Activated naive CD4-positive, alpha-beta T cell treated with anti-CD3 and anti-CD28 coated beads for 36 hours (primary cell): ENCODE measurements at places on chromosomes 2 and 18.
A peak's percentile ranks its signal among the peaks of the same experiment; 100 is the strongest.

GRCh38 chr18:44725300-44726058 is 44.8 kb downstream of the SETBP1 start:
- peak; percentile 78 for DNase-seq

DNA sequence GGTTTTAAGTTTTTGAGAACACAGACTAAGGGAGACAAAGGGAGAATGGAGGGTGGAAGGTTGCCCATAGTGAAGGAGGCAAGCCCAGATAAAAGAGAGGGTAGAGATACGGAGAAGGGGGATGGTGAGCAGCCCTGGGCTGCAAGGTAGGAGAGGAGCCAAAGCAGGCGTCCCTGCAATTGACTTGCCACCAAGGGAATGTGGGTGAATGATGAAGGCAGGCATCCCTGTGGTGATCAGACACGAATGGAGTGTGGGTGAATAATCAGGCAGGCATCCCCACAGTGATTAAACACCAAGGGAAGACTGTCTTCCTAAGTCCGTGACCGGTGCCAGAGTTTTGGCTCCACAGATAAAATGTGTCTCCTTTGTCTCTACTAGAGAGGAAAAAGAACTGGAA is 16.5 kb upstream of the ALPK2 start:
- DNase-seq = no peak

- no peak for DNase-seq
Measured at GRCh38 chr2:106833256-106833655, 52.7 kb downstream of the ST6GAL2 start.

DNA sequence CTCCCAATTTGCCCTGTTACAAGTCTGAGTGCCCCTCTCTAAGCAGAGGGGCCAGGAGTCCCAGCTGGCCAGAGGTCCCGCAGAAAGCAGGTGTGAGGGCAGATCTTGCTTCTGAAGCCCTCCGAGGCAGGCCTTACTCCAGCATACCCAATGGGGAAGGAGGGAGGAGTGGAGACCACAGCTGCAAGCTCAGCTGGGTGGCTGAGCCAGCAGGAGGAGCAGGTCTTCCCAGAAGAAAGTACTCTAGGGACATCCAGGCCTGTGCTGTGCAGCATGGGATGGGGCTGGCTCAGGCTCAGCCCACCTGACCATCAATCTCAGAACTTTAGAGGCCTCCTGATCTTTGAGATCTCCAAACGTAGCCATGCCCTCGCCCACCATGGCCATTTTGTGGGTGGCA is 31.3 kb downstream of the PLB1 start:
- no peak for DNase-seq

- no peak for DNase-seq
Measured at GRCh38 chr18:43805646-43806194, 528.4 kb upstream of the SYT4 start.

DNA sequence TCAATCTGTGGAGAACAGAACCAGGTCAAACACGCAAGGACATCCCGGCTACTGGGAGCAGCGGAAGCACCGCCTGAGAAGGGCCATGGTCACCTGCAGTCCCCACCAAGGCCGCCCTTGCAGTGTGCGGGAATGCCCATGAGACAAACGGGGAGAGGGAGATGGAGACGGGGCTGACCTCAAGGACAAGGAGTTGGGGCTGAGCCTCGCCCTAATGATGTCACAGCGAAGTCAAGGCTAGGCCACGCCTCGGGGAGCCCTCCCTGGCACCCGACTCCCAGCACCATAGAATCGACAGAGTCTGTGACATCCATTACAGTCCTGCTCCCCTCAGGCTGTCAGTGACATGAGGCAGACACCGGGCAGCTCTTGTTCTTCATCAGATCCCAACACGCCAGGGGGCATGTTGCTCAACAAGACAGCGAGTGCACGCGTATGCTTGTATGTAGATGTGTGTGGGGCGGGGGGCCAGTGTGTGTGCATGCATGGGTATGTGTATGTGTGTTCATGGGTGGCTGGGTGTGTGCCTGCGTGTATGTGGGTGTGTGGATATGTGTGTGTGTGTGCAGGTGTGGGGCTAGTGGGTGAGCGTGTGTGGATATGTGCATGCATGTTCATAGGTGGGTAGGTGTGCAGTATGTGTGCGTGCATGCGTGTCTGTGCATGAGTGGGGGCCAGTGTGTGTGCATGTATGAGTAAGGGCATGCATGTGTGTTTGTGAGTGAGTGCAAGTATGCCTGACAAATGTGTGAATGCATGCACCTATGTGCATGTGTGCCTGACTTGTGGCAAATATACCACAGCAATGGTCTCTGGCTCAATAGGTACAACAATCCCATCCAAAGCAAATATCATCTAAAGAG is 57.0 kb downstream of the ANKMY1 start:
- DNase-seq = no peak

DNA sequence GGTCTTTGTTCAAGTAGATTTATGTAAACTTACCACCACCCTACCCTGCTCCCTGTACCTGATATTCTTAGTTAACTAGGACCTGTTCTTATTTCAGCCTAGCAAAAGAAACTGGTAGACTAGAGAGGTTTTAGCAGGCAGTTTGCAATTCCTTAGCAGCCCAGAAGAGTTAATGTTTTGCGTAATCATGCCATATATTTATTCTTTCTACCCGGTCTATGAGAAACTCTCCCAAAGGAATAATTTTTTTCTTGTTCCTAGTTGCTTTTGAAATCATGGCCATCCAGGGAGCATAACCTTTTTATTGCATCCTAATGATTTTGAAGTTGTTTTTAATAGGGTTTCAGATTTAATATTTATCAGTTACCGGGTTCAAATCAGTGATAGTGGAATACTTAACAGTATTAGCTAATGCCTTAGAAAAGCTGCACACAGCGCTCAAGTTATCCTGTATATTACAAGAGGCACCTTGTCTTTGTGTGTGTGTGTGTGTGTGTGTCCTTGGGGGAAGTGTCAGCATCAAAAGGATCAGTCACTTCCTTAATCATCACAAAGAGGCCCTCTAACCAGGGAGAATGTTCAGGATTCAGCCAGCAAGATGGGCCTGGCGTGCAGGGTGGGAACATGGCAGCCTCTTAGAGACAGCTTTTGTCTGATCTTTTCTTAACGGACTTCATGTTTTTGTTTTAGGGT is 52.9 kb downstream of the CABLES1 start:
- no peak for DNase-seq

DNA sequence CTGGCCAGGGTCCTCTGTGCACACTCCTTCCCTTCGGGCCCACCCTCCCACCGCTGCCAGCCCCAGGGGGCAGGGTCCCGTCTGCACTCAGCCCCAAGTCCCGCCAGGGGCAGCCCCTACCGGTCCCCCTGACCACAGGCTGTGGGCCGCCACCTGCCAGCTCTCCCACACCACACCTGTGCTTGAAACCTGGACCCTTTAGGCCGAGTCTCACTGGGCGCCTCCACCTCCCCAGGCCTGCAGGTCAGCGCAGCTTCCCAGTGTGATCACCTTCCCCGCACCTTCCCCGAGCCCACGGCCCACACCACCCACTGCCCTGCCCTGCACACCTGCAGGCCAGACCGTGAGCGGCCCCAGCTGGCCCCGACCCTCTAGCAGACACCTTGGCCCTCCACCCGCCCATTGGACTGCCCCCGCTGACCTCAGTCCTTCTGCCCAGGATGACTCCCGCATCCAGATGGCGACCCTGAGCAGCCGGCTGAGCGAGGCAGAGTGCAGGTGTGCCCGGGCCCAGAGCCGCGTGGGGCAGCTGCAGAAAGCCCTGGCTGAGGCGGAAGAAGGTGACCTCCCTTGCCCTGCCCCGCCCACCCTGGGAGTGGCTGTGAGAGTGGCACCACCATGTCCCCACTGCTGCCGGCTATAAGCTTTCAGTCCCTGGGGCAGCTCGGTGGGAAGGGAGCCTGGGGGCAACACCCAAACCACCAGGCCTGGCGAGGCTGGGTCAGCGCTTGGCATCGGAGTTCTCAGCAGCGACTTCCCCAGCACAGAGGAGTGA is 31.3 kb upstream of the SNED1 start:
- no peak for DNase-seq

- DNase-seq = no peak
Measured at GRCh38 chr2:134843968-134844367, 5.6 kb downstream of the ACMSD start.

- no peak for DNase-seq
Measured at GRCh38 chr18:44937960-44938719, 257.5 kb downstream of the SETBP1 start.

GRCh38 chr2:225097035-225097434 is 54.8 kb upstream of the DOCK10 start:
- DNase-seq = no peak

- no peak for DNase-seq
Measured at GRCh38 chr2:215359576-215359922, 47.7 kb downstream of the ATIC start.

DNA sequence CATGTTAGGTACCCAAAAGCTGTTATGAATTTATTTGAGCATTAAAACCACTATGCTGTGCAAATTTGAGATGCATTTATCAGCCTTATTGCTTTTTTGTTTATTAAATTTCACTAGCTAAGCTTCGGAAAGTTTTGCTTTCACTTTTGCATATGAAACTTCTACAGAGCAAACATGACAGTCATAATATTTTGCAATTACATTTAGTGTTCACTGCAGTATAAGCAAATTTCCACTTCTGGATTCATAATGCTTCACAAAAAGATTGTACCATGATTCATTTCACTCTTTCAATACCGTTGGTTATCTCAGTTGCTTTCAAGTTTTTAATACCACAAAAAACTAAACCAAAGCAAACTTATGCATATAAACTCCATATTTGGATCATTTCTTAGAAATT is 228.7 kb upstream of the SLC8A1 start:
- DNase-seq = no peak

DNA sequence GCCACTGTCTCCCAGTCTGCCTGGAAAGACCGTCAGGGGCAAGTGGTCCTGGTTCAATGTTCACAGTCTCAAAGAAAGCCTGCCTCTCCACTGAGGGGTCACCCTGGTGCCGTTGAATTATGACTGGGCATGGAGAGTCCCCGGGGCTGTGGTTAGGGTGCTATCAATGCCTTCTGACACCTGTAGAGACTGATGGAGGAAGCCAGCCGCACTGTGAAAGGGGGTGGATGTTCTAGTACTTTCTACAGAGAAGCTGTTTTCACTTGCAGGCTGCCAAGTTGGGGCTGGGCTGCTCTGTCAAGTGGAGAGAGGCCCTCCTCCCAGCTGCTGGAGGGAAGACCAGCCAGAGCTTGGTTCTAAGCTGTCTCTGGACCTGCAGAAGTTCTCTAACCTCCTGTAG is 80.5 kb downstream of the BCL2L11 start:
- DNase-seq = no peak

DNA sequence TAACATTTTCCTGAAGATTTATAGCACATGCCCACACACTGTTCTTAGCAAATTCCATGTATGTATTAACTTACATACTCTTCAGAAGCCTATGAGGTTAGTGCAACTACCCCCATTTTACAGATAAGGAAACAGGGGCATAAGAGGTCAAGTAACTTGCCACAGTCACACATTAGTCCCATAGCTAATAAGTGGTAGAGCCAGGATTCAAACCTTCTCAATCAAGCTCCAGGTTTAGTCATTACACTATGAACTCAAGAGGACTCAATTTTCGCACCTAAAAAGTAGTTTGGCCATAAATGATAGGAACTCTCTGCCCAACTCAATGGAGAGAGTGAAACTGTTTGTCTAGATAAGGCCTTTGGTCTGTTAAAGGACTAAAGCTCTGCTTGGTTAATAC is 9.7 kb upstream of the RIF1 start:
- no peak for DNase-seq

GRCh38 chr2:21404827-21405625 is 281.3 kb downstream of the TDRD15 start:
- no peak for DNase-seq

- peak; percentile 30 for DNase-seq
Measured at GRCh38 chr2:60104514-60105505, 448.6 kb downstream of the BCL11A start.

- DNase-seq = no peak
Measured at GRCh38 chr2:112024896-112025491, 30.1 kb upstream of the TMEM87B start.

DNA sequence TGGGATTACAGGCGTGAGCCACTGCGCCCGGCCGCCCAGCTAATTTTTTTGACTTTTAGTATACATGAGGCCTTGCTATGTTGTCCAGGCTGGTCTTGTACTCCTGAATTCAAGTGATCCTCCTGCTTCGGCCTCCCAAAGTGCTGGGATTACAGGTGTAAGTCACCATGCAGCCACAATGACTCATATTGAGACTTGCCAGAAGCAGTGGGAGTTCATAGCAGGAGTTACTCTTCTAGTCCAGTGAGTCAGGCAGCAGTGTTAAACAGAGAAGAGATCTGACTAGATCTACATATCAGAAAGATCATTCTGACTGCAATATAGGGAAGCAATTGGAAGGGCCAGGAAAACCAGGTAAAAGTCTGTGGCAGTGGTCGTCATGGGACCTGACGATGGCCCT is 1.5 kb upstream of the FLACC1 start:
- peak; percentile 28 for DNase-seq

GRCh38 chr2:120258196-120258595 is 5.5 kb downstream of the RALB start:
- DNase-seq = no peak

DNA sequence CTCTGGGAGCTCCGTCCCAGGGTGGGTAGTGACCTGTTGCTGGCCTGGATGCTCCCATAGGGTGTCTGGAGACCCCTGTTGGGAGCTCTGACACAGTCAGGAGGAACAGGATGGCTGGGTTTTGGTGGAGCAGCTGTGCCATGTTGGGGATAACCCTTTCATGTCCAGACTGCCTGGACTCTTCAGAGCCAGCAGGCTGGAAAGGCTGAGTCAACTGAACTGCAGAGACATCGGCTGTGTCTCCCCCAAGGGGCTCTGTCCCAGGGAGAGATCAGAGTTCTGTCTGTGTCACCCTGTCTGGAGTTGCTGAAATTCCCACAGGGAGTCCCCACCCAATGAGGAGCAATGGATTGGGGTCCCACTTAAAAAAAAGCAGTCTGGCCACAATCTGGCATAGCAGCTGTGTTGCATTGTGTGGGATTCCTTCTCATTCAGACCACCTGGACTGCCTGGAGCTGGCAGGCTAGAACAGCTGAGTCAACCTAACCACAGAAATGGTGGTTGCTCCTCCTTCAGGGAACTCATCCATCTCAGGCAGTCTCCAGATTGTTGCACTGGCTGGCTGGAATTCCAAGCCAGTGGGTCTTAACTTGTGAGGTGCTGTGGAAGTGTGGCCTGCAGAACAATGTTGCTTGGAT is 37.2 kb downstream of the AGPS start:
- no peak for DNase-seq

DNA sequence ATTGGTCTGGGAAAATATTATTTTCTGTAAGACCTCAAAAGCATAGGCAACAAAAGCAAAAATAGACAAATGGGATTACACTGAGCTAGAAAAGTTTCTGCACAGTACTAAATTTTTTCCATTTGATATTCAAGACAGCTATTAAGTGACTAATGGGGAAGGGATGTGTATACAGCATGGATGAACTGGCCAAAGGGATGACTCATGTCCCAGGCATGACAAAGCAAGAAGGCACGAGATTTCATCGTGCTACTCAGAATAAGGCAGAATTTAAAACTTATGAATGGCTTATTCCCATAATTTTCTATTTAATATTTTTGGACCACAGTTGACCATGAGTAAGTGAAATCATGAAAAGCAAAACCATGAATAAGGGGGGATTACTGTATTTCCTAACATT is 1250.1 kb upstream of the GYPC start:
- no peak for DNase-seq
